ENCODE measurements at places on chromosomes 4 and X.

- no peak for DNase-seq
These were observed 90.4 kb upstream of the HPRT1 start for GRCh38 chrX:134369576-134369975.

DNA sequence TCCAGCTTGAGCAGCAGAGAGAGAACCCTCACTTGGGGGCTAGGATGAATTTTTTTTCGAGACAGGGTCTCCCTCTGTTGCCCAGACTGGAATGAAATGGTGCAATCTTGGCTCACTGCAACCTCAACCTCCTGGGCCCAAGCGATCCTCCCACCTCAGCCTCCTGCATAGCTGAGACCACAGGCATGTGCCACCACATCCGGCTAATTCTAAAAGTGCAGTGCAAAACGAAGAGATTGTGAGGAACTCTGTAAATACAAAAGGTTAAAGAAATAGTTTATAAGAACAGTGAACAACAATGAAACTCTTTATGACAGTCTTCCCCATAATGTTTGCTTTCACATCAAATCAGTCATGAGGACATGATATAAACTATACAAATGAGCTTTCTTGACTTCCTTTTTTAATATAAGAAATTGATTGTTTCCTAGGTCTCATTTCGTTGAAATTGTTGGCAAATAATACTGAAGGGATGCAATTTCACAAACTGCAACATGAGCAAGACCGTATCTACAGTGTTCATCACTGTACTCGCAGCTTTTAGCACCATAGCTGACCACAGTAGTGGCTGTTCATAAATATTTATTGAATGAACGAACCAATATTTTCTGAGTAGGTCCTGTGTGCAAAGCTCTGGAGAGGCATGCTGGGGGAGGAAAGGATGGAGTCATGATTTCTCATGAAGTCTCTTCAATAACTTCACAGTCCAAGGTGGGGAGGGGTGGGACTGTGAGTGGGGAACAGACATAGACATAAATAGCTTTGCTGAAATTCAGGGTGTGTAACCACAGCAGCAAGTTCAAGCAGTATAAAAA is 116.1 kb downstream of the SHROOM3 start:
- DNase-seq, result no peak

GRCh38 chr4:33715841-33716395 is 2528.4 kb downstream of the ARAP2 start:
- no peak for DNase-seq

DNA sequence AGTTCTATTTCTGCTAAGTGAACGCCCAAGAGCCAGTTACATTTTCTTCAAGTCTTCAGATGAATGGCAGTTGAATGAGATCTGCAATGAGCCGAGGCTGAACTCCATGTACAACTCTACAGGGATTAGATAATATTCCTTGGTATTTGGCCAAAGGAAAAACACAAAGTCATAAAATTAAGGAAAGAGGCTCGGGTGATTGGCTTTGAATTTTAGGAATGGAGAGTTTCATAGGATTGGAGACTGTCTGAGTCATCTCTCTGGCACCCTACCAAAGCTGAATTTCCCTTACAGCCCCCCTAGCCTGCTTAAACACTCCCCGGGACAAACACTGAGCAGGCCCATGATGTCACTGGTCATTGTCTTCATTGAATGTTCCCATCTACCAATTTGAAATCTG is 188.0 kb upstream of the C1QTNF7 start:
- no peak for DNase-seq
